GM12864 (cell line): ENCODE measurements at places on chromosomes 12 and 14.

GRCh38 chr14:64438181-64438841 is 27.0 kb upstream of the AKAP5 start:
- DNase-seq: no peak

DNA sequence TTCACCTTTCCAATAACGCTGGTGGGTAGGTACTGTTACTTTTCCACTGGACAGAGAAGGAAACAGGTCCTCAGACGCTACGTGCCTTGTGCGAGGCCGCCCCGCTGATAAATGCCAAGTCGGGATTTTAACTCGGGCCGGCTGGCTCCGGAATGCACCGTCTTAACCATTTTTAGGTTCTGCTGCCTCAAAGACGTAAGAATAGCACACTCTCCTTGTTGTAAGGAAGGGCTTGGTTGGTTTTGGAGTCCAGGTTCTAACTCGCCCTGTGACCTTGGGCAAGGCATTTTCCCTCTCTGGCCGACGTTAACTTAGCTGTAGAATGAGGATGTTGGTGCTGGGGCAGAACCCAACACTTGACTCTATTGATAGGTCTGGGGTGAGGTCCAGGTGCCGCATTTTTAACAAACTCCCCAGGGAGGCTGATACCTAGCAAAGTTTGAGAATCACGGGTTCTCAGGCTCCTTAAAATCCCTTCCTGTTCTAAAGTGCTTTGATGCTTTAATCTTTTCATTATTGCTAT is 814 bp downstream of the ANKRD13A start:
- no peak for DNase-seq

GRCh38 chr12:120115692-120116440 is 687 bp downstream of the RAB35 start:
- no peak for DNase-seq

DNA sequence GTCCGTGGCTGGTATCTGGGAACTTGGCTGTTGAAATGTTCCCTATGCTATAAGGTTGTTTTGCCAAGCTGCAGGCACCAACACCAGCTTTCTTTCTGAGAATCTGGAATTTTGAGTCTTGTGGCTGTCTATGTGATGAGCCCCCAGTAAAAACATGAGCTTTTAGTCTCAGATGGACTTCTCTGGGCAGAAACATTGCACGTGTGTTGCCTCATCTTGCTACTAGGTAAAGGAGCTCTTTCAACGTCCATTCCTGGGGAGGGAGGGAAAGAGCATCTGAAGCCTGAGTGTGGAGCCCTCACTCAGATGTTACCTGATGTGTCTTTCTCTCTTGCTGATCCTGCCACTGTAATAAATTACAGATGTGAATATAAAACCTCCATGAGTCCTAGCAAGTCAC is 183.8 kb upstream of the LHX5 start:
- no peak for DNase-seq
